ENCODE measurements at places on chromosomes 11 and 22. TPM values are rescaled to one million over a fixed set of nuclear protein-coding genes. Genes with fewer than 3 reads are reported as not detected.
A peak's percentile ranks its signal among the peaks of the same experiment; 100 is the strongest.

DNA sequence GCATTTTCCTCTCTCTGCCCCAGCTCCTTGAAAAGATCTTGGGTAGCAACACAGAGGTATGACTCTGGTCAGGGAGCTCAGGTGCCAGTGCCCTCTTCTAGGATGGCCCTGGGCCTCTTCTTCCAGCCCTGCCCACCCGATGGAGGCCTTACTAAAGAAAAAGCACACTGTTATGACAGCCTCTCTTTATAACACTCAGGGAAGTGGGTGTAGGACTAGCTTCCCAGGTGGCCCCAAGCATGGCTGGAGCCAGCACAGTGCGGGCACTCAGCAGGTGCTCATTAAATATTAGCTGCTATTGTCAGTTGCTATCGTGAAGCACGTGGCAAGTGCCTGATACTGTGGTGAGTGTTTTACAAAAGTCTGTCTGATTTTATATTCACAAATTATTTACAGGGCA lies 127.2 kb upstream of the B3GAT1 start:
- no peak for DNase-seq

DNA sequence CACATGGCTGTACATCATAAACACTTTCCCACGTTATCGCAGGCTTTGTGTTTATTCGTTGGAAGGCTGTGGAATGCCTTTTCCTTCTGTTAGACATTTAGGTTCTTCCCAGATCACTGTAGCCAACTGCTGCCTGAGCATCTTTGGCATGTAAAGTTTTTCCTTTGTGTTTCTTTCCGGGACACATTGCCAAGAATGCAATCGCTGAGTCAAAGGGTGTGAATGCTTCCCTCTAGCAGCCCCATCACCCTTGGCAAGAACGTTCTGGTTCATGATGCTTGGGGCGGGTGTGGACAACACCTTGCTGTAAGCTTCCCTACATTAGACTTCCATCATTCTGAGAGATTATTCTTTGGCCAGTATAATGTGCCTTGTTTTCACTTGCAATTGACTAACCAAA lies 136.2 kb downstream of the OSBP2 start:
- no peak for DNase-seq

- no peak for DNase-seq
Measured at GRCh38 chr11:29190313-29190712, 826.5 kb downstream of the KCNA4 start.

- DNase-seq, result no peak
Measured at GRCh38 chr22:38078046-38078840, 5.7 kb downstream of the SLC16A8 start.

TRPM5 gene
- total RNA-seq, result 0.05 TPM

DNA sequence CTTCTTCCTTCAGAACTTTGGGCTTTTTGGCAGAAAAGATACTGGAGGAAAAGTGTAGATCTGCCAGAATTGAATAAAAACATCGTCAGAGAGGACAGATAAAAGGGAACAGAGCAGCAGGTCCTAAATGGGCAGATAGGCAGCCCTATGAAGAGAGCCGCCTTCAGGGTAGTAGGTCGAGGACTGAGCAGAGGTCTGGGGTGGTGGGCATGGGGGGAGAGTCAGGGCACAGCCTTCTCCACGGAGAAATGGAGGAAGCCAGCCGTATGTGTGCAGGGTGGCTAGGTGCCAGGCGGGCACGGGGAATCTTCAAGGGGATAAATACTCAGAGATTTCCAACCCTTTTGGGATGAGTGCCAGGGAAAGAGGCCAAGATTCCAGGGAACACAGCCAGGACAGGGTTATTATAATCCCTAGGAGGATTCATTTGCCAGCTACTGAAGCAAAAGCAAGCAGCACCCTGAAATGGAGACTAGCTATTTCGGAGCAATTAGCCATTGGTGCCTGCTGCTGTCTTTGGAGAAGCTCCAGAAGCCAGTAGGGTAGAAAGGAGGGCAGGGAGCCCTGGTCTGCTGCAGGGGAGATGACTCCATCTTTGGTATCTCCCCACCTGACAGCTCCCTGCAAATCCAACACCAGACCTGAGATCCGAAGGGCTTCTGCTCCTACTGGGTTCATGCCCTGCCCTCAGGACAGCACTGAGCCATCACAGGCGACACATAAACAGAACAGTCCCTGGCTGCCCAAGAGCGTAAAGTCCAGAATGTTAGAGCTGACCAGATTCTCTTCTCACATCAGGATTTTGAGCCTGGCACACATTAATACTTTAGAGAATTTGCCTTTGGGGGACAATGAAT lies 174.5 kb upstream of the NTM start:
- no peak for DNase-seq

OR5T2 gene
- not detected for total RNA-seq

GRCh38 chr22:33817512-33818127 lies 102.7 kb downstream of the LARGE1 start:
- no peak for DNase-seq

TTC36 gene
- 0.59 TPM for total RNA-seq

- DNase-seq, result no peak
Measured at GRCh38 chr11:8070417-8071115, 10.4 kb upstream of the TUB start.

RFPL2 gene
- total RNA-seq, result not detected

- DNase-seq, result no peak
Measured at GRCh38 chr22:44983878-44984482, 25.8 kb downstream of the PHF21B start.

PTGDR2 gene
- 0.11 TPM for total RNA-seq

GRCh38 chr11:112121981-112122615 lies 35.4 kb downstream of the SDHD start:
- DNase-seq, result no peak

DNA sequence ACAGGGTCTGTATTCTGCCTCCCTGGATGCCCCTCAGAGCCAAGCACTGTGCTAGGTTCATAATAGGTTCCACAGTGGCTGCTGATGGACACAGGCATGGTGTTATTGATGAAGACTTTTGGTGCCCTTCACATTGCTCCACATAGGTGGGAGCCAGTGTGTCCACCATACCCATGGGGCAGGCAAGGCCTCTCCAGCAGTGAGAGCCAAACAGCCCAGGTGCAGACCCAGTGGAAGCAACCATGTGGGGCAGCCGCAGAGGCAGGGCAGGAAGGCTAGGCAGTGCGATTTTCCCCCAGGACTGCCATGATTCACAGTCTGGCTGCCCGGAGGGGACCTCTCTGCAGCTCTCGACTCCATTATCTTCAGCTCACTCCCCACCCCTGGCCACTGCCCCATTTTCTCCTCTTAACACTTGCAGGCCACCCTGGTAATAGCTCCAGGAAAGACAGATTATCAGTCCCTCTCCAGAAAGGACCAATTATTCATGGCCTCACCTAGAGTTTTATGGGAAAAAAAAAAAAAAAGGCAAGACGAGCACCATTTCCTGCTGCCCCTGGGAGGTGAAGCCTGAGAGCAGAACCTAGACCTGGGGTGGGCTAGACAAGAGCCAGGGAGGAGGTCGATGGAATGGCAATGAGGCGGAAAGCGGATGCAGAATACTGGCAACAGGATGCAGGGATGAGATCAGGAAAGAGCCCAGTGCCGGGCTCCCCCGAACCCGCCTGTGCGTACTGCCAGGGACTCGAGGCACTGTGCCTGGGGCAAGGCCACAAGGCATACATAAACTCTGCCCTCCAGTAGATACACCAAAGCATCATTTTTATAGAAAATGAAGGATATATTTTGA lies 343.0 kb upstream of the NCAM1 start:
- DNase-seq, result no peak

- DNase-seq, result peak; percentile 39
Measured at GRCh38 chr11:113991170-113991569, 16.3 kb downstream of the HTR3A start.

- DNase-seq, result no peak
Measured at GRCh38 chr11:11843211-11843621, 1.4 kb downstream of the USP47 start.

- DNase-seq, result no peak
Measured at GRCh38 chr11:87368858-87369480, 331.2 kb downstream of the TMEM135 start.

GRCh38 chr22:41842996-41843970 lies 10.4 kb downstream of the SREBF2 start:
- peak; percentile 45 for DNase-seq

DCHS1 gene
- 0.91 TPM for total RNA-seq

SYCE3 gene
- 3.8 TPM for total RNA-seq

PIH1D2 gene
- 0.57 TPM for total RNA-seq

CRYBA4 gene
- not detected for total RNA-seq

- DNase-seq, result no peak
Measured at GRCh38 chr22:47152938-47153337, 390.5 kb downstream of the TBC1D22A start.

CASP1 gene
- 33.4 TPM for total RNA-seq

DEFB131B gene
- total RNA-seq, result not detected

AGBL2 gene
- total RNA-seq, result 3.5 TPM

DNA sequence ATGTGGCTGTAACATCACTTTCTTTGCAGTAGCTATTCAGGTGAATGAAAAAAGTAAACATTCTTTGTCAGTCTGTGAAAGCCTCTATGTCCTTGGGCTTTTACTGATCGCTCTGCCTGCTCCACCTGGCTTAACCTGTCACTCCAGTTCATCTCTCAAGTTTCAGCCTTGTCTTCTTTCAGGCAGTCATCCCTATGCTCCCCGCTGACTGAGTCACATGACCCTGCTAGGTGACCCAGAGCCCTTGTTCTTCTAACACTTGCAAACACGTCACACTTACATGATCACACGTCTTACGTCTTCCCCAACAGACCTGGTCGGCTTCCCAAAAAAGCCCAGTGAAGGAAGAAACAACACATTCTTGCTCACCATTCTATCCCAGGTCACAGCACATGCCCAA lies 499.3 kb upstream of the TENM4 start:
- no peak for DNase-seq

GRCh38 chr11:65435411-65435931 lies 12.9 kb downstream of the NEAT1 start:
- DNase-seq, result peak; percentile 2

- DNase-seq, result no peak
Measured at GRCh38 chr11:5622802-5623201, 2.0 kb upstream of the TRIM34 start.

DNA sequence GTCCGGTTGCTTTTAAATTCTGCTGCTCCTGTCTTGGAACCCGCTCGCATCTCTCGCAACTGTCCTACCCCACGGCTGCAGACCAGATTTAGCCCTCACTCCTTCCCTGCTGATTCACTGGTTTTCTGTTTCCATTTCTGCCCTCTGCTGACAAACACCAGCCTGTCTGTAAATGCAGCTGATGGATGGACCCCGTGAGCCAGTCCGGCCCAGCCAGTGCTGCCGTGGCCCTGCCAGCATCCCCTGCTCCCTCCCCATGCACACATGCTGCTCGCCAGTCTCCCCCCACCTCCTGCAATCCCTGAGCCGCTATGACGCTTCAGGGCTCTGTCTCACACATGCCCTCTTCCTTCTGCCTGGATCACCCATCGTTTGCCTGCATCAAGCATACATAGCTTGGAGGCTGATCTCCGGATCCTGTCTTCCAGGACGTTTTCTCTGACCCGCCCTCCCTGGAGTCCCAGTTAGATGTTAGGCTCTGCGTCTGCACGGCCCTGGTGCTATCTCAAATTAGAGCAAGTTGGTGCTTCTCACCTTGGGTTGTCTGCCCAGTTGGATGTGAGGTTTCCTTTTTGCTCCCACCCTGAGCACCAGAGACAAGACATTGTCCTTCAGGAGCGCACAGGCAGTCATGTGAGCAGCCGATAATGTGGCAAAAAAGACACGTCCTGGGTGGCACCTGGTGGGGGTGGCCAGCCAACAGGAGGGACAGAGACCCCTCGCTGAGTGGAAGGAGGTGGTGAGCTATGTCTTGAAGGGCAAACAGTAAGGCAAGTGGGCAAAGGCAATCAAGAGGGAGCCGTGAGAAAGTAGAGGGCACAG lies 4.3 kb upstream of the ACR start:
- no peak for DNase-seq

GRCh38 chr11:102451681-102452460 lies 694 bp downstream of the TMEM123 start:
- DNase-seq, result peak; percentile 90

DNA sequence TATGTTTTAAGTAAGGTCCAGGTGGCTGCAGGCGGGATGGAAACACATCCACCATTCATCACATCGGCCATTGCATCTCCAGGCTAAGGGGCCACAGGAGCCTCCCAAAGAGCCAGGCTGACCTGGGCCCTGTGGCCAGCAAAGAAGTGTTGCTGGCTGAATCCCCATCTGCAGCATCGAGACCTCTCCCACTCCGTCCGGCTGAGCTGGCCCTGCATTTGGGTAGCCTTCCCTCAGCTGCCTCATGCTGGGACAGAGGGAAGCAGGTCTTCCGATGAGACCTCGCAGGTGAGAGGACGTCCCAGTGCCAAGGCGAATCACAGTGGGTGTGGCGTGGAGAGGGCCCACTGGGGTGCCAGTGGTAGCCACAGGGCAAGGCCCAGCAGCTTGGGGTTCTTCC lies 24.5 kb downstream of the RSPH14 start:
- no peak for DNase-seq

All from activated CD4-positive, alpha-beta T cell treated with anti-CD3 and anti-CD28 coated beads for 36 hours (primary cell).